ENCODE measurements at places on chromosomes 2 and 18. TPM values are rescaled to one million over a fixed set of nuclear protein-coding genes. Genes with fewer than 3 reads are reported as not detected.

GRCh38 chr2:221502270-221503010 lies 69.7 kb downstream of the EPHA4 start:
- peaks cover 21% of the 10 kb centered on the region for H3K4me1 ChIP-seq
- DNase-seq: peak; percentile 83
- peak overlapping the region; percentile 70 for H3K4me3 ChIP-seq
- H3K36me3 ChIP-seq: no peaks in the 10 kb centered on the region

DNA sequence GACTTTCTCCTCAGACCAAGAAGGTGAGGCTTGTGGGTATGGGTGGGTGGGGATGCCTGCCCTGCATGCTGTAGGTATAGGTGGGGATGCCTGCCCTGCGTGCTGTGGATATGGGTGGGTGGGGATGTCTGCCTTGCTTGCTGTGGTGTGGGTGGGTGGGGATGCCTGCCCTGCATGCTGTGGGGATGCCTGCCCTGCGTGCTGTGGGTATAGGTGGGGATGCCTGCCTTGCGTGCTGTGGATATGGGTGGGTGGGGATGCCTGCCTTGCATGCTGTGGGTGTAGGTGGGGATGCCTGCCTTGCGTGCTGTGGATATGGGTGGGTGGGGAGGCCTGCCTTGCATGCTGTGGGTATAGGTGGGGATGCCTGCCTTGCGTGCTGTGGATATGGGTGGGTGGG lies 278.4 kb downstream of the NEDD4L start:
- no peak overlapping the region for H3K27ac ChIP-seq
- peaks cover 17% of the 10 kb centered on the region for H3K4me1 ChIP-seq
- no peak overlapping the region for H3K4me3 ChIP-seq
- no peaks in the 10 kb centered on the region for H3K36me3 ChIP-seq
- H3K27me3 ChIP-seq: no peaks in the 10 kb centered on the region
- no peak for DNase-seq

- no peaks in the 10 kb centered on the region for H3K4me1 ChIP-seq
- H3K36me3 ChIP-seq: no peaks in the 10 kb centered on the region
- DNase-seq: no peak
- no peaks in the 10 kb centered on the region for H3K27me3 ChIP-seq
These were observed 43.8 kb upstream of the CYP26B1 start for GRCh38 chr2:72191441-72191840.

DNA sequence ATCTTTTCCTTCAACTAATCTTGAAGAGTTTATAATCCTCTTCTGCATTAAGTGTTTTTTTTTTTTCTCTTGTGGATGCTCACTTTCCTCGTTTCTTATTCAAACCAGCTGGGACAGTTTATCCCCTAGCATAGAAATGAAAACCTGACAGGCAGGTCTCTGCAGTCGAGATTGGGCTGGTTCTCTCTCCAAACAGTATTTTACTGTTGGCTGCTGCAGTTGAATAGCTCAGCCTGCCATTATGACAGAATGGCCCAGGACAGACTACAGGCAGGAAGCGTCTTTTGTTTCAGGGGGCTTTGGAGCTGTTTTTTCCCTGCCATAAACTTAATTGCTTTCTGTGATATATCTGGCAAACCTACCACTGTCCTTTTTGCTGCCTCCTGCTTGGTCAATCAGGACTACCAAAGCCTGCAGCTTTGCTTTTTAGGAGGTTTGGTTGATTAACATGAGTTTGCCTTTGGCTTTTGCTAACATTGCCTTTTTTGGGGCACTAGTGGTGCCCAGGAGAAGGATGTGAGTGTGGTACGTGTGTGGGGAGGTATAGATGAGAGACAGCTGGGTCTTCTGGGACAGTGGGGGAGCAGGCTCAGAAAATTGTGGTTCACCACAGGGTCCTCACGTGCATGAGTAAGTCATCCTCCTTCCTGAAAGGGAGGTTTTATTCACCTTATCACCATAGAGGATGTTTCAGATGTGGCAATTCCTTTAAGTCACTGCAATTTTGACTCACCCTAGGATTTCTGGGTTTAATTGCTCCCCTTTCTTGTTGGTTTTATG lies 128.7 kb downstream of the LYPD6B start:
- 0 out of 2 replicates have a peak, but pooled peaks cover 3% of the 10 kb centered on the region for H3K27me3 ChIP-seq
- no peak overlapping the region for H3K27ac ChIP-seq
- no peaks in the 10 kb centered on the region for H3K4me1 ChIP-seq
- no peak for DNase-seq

- H3K27me3 ChIP-seq: no peaks in the 10 kb centered on the region
- peak overlapping the region; percentile 95 for H3K27ac ChIP-seq
- DNase-seq: peak; percentile 53
- no peaks in the 10 kb centered on the region for H3K36me3 ChIP-seq
- H3K4me3 ChIP-seq: no peak overlapping the region
These were observed 19.8 kb downstream of the SMIM21 start for GRCh38 chr18:75407468-75408437.

DNA sequence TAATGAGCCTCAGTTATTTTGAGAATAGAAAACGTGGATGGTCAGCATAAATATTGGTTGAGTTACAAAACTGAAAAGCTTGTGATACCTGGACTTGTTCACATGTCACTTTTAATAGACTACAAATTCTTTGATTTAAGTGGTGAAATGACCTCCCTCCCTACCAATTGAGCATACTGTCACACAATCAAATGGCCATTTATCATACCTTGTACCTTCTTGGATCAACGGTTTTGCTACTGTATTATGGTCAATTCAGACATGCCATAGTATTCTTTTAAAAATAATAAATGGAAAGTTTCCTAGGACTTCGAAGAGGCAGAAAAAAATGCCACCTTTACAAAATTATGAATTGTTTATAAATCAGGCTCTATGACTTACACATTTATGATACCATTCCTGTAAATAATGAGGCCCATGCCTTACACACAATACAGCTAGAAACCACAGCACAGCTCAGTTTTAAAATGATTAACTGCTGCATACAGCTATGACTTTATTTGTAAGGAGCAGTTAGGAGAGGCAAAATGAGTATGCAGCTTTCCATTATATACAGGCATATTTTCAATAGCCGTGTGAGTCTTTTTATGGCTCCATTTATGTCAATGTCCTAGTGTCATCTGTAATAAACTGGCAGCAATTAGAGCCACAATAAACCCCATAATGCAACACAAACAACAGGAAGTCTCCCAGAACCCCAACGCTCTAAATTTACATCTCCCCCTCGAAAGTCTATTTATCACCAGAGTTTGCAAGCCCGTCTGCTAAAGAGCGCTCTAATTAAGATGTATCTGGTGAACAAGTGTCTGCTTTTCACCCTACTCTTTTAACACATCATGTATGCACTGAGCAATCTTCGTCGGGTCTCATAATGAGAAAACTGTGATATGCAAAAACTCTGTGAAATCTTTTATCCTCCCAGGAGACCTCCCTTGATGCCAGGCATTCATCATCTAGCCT lies 176.1 kb downstream of the ZNF521 start:
- H3K36me3 ChIP-seq: no peaks in the 10 kb centered on the region
- H3K27ac ChIP-seq: no peak overlapping the region
- H3K4me3 ChIP-seq: no peak overlapping the region
- no peaks in the 10 kb centered on the region for H3K27me3 ChIP-seq
- DNase-seq: no peak
- H3K4me1 ChIP-seq: no peaks in the 10 kb centered on the region

GRCh38 chr18:32386471-32386870 lies 84.2 kb downstream of the GAREM1 start:
- H3K4me3 ChIP-seq: no peak overlapping the region
- no peaks in the 10 kb centered on the region for H3K36me3 ChIP-seq
- DNase-seq: no peak
- H3K4me1 ChIP-seq: peaks cover 13% of the 10 kb centered on the region

DNA sequence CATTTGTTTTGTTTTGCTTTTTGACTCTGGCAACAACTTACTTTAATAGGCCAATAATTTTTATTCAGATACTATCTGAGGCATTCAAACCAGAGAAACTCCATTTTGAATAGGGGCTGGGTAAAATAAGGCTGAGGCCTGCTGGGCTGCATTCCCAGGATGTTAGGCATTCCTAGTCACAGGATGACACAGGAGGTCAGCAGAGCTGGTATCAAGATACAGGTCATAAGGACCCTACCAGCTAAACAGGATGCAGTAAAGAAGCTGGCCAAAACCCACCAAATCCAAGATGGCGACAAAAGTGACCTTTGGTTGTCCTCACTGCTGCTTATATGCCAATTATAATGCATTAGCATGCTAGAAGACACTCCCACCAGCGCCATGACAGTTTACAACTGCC lies 102.2 kb upstream of the XPO1 start:
- H3K4me3 ChIP-seq: no peak overlapping the region
- H3K27ac ChIP-seq: no peak overlapping the region
- H3K4me1 ChIP-seq: peaks cover 9% of the 10 kb centered on the region
- H3K36me3 ChIP-seq: no peaks in the 10 kb centered on the region

- no peak for DNase-seq
- no peak overlapping the region for H3K4me3 ChIP-seq
- H3K4me1 ChIP-seq: peaks cover 56% of the 10 kb centered on the region
- peaks cover 36% of the 10 kb centered on the region for H3K36me3 ChIP-seq
These were observed 16.6 kb downstream of the SERTAD2 start for GRCh38 chr2:64637000-64637635.

GRCh38 chr2:152367547-152368390 lies 32.8 kb downstream of the FMNL2 start:
- no peaks in the 10 kb centered on the region for H3K36me3 ChIP-seq
- peaks cover 22% of the 10 kb centered on the region for H3K4me1 ChIP-seq
- no peak for DNase-seq
- no peak overlapping the region for H3K4me3 ChIP-seq
- no peak overlapping the region for H3K27ac ChIP-seq

- H3K27ac ChIP-seq: peak overlapping the region; percentile 56
- H3K4me3 ChIP-seq: no peak overlapping the region
- H3K27me3 ChIP-seq: no peaks in the 10 kb centered on the region
- DNase-seq: peak; percentile 77
These were observed 22.0 kb downstream of the FHL2 start for GRCh38 chr2:105376789-105377240.

DNA sequence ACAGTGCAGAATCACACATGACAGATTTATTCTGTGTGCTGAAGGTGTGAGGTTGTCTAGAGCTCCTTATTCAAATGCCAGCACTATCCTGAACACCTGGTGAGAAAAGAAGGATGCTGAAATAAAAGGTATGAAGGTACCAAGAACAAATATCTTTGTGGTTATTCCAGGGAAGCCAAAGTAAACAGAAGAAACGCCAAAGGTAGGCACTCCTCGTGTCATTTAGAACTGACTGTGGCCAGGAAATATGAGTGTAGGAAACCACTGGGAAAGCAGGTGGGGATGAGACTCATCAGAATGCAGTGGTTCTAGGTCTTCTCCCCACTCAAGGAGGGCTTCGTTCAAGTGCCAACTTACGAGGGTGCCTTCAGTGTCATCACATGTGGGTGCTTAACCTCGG lies 80.8 kb downstream of the KIF5C start:
- no peak overlapping the region for H3K4me3 ChIP-seq
- no peaks in the 10 kb centered on the region for H3K27me3 ChIP-seq
- no peaks in the 10 kb centered on the region for H3K4me1 ChIP-seq
- H3K27ac ChIP-seq: no peak overlapping the region

- H3K27me3 ChIP-seq: no peaks in the 10 kb centered on the region
- H3K36me3 ChIP-seq: no peaks in the 10 kb centered on the region
- no peak overlapping the region for H3K27ac ChIP-seq
- no peak overlapping the region for H3K4me3 ChIP-seq
- H3K4me1 ChIP-seq: peaks cover 7% of the 10 kb centered on the region
These were observed 105.3 kb downstream of the GLI2 start for GRCh38 chr2:120840795-120841487.

- no peaks in the 10 kb centered on the region for H3K36me3 ChIP-seq
- H3K4me1 ChIP-seq: peaks cover 9% of the 10 kb centered on the region
- H3K4me3 ChIP-seq: no peak overlapping the region
- no peak for DNase-seq
- no peak overlapping the region for H3K27ac ChIP-seq
These were observed 22.8 kb upstream of the CCNYL1 start for GRCh38 chr2:207688597-207688996.

DNA sequence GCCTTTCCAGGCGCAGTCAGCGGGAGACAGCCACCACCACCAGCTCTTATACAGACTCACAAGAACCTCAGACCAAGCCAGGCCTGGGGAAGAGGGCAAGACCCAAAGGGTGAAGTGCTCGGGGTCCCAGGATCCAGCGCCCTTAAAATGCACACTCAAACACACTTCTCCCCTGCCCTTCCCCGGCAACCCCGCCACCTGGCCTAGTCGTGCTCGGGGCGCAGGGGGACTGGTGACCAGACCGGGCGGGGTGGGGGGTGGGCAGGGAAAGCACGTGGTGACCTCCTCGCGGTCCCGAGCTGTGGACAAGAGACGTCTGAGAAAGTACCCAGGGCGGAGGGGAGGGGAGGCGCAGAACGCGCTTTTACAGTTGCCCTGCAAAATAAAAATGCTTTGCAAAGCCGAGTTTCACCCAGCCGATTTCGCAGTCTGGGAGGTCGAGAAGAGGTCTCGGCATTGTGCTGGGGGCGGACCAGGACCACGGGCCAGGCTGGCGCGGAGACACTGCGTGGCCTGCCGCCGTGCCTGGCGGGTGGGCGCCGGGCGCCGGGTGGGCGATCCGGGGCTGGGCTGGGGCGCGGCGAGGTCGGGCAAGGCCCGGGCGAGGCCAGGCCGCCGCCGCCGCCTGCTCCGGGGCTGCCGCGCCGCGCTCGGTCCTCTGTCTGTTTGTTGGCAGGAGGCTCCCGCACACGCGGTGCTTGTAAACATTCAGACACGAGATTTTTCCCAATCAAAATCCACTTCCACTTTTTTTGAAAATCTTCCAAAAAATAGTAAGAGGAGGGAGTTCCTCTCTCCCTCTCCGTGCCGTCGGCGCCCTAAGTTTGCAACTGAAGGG lies 2.0 kb downstream of the BCL11A start:
- peak overlapping the region; percentile 82 for H3K4me3 ChIP-seq
- peaks cover 10% of the 10 kb centered on the region for H3K27me3 ChIP-seq
- H3K36me3 ChIP-seq: no peaks in the 10 kb centered on the region

GRCh38 chr2:209413311-209414014 lies 10.4 kb upstream of the MAP2 start:
- no peak overlapping the region for H3K4me3 ChIP-seq
- no peak for DNase-seq
- H3K36me3 ChIP-seq: no peaks in the 10 kb centered on the region

ATP6V1B1 gene
- 0.60 TPM for polyA plus RNA-seq

HOXD1 gene
- polyA plus RNA-seq: 2.2 TPM

FEV gene
- not detected for polyA plus RNA-seq

SH3RF3 gene
- polyA plus RNA-seq: 2.1 TPM

FLACC1 gene
- 0.34 TPM for polyA plus RNA-seq

LIMS4 gene
- polyA plus RNA-seq: 1.8 TPM

INSIG2 gene
- 36.1 TPM for polyA plus RNA-seq
